ENCODE measurements at places on chromosomes 12 and 14.

DNA sequence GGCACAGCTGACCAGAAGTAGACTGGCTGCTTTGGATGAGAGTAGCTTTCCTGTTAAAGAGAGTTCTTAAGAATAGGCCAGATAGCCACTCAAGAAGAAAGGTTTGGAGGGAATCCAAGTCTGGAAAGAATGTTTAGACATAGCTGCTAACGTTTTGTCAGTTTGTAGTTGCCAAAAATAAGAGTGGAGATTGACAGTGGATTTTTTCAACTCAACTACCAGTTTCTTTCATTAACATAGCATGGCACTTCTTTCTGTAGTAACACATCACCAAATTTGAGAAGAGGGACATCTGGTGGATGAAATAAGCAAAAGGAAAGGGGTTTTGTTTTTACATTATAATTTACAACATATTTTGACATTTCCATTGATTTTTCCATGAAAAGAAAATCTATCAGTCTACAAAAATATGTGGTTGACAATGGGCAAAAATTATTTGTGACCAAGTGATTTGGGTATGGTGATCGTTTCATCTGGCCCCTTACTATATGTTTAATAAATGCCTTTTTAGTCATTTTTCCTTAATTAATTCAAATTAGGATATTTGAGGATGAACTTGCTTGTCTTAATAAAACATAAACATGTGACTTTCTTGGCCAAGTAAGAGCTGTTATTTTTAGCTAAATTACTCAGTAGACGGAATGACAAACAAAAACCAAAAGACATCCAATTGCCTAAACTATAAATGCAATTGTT is 71.1 kb downstream of the PTPRR start:
- peak; percentile 0 for DNase-seq

- DNase-seq: no peak
Measured at GRCh38 chr12:546265-546919, 86.7 kb downstream of the B4GALNT3 start.

- no peak for DNase-seq
Measured at GRCh38 chr12:48969160-48969771, 2.3 kb downstream of the WNT10B start.

DNA sequence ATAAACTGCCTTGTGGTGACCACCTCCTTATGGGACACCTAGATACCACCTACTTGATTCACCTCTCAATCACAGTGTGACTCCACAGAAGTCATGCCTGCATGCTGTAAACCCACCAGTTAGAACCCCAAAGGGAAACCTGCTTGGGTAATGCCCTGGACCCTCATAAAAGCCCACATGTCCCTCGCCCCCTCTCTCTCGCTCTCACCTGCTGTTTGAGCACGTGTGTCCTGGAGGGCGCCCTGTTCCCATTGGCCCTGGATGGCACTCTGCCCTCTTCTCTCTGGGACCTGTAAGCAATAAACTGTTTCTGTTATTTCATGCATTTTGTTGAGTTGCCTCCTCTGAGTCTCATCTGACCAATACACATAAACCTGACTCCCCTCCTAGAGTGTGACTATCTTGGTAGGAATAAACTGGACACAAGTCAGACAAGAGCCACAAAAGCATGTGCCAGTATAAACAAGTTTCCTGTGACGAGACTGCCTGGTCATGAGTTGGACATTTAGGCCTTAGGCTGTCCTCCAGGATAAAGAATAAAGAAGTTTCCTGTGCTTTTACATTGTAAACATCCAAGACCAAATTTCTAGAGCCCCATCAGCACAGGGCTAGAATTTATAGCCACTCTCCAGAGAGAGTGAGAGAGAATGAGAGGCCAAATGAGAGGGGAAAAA is 8.6 kb downstream of the IFI27L2 start:
- DNase-seq: peak; percentile 90

DNA sequence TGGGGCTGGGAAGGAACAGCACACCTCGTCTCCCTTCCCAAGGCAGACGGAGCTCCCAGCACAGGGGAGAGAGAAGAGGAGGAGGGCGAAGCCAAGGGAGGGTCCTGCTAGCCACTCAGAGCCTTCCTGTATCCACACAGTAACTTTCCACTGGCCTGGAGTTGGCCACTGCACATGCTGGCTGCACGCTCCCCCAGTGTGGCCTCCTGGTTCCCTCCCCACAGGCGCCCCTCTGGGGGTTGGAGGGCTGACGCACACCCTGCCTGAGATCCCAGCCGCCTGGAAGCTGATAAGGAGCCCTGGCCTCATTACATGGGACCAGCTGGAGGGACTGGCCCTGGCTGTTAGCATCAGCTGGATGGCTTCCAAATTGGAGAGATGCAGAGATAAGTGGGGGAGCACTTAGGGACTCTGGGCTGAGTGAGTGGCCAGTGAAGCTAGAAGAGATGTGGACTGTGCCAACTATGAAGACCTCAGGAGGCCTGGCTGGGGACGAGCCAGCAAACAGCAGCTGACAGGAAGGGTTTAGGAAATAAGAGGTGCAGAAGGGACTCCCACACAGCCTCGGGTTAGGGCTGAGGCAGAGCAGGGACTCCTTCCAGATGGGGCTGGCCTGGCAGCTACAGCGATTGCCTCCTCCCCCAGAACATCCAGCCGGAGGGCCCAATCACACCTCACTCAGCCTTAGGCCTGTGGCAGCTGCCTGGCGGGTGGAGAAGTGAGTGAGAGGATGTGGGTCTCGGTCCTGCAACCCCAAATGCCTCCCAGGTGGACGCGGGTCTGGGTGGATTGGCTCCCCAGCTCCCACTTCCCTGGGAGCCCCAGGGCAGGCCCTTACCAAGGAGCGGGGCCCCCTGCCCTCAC is 26.3 kb upstream of the BCDIN3D start:
- peak; percentile 97 for DNase-seq

DNA sequence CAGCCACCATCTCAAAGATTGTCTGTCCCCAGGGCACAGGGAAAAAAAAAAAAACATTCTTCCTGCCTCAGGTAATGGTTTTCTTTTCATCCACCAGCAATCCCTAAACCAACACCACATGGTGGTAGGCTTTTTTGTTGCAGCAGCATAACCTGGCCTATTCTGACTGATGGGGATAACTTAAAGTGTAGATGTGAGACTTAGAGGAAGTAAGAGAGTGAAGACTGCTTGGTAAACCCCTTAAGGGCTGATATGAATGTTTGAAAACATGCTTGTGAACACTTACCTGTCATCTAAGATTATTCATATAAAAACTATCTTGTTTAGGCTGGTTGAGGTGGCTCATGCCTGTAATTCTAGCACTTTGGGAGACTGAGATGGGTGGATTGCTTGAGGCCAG is 130.2 kb upstream of the RAP1B start:
- no peak for DNase-seq

DNA sequence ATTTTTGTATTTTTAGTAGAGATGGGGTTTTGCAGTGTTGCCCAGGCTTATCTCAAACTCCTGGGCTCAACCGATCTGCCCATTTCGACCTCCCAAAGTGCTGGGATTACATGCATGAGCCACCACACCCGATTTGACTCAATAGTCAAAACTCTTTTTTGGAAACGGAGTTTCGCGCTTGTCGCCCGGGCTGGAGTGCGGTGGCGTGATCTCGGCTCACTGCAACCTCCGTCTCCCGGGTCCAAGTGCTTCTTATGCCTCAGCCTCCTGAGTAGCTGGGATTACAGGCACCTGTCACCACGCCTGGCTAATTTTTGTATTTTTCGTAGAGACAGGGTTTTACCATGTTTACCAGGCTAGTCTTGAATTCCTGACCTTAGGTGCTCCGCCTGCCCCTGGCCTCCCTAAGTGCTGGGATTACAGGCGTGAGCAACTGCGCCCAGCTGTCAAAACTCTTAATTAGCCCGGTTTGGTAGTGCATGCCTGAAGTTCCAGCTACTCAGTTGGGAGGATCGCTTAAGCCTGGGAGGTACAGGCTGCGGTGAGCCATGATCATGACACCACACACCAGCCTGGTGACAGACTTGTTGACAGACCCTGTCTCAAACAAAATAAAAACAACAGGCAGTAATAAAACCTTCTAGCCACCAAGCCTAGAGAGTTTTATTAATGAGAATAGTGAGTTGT is 12.4 kb downstream of the MED21 start:
- no peak for DNase-seq

GRCh38 chr12:6554168-6555017 is 1.4 kb downstream of the IFFO1 start:
- DNase-seq: peak; percentile 72

- DNase-seq: no peak
Measured at GRCh38 chr12:31017535-31017934, 56.1 kb upstream of the DDX11 start.

DNA sequence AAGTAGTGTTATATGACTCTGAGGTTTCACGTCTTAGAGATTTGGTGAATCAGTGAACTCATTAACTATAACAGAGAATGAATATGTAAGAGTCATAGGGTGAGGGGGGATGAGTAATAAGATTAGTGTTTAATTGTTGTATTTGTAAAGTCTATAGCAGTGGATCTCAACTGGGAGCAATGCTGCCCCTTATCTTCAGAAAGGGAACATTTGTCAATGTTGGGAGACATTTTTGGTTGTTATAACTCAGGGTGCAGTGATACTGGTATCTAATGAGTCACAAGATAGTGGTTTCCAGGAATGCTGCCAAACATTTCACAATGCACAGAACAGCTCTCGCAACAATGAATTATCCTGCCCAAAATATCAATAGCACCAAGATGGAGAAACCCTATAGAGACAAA is 1193.7 kb downstream of the GALC start:
- DNase-seq: peak; percentile 98

- no peak for DNase-seq
Measured at GRCh38 chr14:90319173-90319572, 12.6 kb downstream of the NRDE2 start.

- peak; percentile 88 for DNase-seq
Measured at GRCh38 chr12:42854208-42854607, 264.7 kb upstream of the PRICKLE1 start.

- DNase-seq: no peak
Measured at GRCh38 chr12:32420356-32420755, 21.0 kb downstream of the FGD4 start.

GRCh38 chr12:132489602-132490266 is at the start of gene FBRSL1:
TSS of gene FBRSL1 (plus strand) at chr12:132490151.
- DNase-seq: peak; percentile 80

DNA sequence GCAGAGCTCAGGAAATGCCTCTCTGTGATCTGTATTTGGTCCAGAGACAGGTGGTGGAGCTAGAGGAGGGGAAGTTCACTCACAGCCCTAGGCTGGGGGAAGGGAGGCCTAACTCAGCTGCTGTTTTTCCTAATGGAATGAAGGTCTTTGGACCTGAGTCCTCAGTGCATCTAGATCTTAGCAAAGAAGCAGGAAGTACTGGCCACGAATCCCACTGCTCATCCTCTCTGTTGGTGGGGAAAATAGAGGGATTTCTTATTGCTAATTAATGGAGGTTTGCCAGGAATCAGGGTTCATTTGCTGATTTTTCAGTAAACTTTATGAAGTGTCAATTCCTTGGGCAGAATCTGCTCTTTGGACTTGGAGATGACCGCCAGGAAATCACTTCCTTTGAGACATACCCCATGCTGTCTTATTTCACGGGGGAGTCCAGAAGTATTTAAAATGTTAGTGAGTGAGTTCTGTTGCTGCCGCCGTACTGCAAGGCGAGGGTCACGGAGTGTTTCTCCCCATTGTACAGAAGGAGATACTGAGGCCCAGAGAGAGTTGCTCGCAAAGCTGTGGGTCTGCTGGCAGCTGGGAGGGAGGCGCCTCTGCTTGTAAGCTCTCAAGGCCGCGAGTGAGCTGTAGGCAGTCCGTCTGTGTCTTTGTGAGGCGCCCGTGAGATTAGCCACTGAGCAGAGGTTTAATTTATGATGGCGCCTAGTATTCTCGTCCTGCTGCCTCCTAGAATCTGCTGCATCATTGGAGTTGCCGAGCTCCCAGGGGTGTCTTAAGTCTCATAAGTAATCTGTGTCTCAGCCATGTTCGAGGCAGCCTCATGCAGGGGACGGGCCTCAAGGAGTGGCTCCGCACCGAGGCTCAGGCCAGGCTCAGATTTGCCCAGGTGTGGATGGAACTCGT is 88.2 kb downstream of the TSPAN9 start:
- DNase-seq: peak; percentile 43

DNA sequence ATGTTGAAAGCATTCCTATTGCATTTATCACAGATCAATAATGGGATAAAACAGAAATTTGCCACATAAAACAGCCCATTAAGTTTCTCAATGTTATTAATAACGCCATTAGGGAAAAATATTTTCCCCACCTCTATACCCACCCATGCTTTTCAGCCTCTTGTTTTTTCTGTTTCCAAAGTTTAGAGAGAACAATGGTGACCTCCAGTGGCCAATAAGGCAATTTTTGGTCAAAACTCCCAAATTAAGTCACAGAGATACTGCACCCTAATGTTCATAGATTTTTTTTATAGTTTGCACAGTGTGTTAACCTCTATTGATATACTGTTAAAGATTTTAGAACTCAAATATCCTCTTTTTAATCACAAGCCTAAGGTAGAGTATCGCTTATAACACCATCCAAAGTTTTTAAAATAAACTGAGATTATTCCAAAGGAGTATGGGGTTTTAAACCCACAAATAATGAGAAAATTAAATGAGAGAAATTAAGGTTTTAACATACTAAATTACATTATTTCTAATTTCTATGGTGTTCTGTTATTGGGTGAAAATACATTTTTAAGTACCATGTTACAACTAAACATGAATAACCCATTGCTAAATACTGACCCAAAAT is 184.7 kb upstream of the DCN start:
- DNase-seq: peak; percentile 18
